ENCODE measurements at places on chromosomes 12 and 14. TPM values are rescaled to one million over a fixed set of nuclear protein-coding genes. Genes with fewer than 3 reads are reported as not detected.

Gene SLCO1C1
- total RNA-seq = 0.44 TPM

Gene SLC25A21
- total RNA-seq = 1.6 TPM

Gene RFX4
- not detected for total RNA-seq

Gene SMIM41
- total RNA-seq = not detected

Gene TSPAN11
- 9.6 TPM for total RNA-seq

Gene KLRF1
- total RNA-seq = not detected

Gene PRKAB1
- total RNA-seq = 32.3 TPM

Gene RAB5B
- 79.1 TPM for total RNA-seq

Gene EFS
- total RNA-seq = 10.2 TPM

Gene ACRBP
- total RNA-seq = 0.20 TPM

DNA sequence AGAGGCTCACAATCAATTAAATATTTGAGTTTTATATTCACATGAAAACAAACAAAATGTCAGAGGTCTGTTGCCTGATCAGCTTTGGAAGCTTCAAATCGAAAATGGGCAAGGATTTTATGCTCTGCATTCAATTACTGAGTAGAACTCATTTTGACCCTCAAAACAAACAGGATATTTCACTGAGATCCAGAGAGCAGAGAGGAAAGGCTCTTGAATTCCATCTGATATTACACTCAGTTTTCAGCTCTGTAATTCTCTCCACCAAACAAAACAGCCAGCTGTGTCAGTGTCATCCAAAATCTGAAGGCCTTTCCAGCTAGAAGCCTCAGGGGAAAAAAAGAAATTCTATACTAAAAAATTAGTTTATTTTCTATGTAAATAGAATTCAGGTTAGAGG lies 128.6 kb upstream of the FLRT2 start:
- DNase-seq = no peak

GRCh38 chr12:88634008-88634407 lies 53.7 kb upstream of the KITLG start:
- no peak for DNase-seq

GRCh38 chr12:89950421-89950820 lies 241.8 kb upstream of the ATP2B1 start:
- no peak for DNase-seq

GRCh38 chr14:54654605-54655004 lies 87.7 kb downstream of the SAMD4A start:
- DNase-seq = no peak

DNA sequence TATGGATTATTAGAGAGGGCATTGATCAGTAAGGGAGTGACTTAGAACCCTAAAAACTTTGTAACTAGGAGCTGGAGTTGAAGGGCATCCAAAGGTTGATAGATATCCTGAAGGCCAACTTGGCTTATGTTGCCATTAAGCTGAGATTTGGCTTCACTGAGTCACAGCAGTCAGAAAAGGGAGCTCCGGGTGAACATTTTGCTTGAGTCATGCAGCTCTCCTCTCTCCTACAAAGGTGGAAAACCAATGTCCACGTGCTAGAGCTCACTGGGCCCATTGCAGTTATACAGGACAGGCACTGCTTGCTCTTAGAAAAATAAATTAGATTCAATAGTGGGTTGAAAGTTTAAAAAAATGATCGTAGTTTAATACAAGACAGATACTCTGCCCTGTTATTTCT lies 87.3 kb upstream of the LRIG3 start:
- DNase-seq = no peak

DNA sequence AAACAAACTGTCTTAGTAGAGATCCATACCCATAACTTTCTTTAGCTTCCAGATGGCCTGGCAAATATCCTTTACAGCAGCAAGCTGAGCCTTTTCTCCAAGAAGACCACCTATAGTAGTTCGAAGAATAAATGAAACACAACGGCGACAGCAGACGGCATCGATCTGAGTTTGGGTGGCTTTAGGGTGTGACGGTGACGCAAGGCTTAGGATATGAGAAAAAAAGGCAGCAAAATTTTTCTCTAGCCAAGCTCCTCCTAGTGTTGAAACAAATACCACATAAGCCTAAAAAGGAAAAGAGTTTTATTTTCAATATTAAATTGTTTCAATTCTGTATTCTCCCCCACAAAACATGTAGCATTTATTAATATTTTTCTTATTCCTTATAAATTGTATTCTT lies 33.3 kb downstream of the HEATR5A start:
- DNase-seq = no peak

DNA sequence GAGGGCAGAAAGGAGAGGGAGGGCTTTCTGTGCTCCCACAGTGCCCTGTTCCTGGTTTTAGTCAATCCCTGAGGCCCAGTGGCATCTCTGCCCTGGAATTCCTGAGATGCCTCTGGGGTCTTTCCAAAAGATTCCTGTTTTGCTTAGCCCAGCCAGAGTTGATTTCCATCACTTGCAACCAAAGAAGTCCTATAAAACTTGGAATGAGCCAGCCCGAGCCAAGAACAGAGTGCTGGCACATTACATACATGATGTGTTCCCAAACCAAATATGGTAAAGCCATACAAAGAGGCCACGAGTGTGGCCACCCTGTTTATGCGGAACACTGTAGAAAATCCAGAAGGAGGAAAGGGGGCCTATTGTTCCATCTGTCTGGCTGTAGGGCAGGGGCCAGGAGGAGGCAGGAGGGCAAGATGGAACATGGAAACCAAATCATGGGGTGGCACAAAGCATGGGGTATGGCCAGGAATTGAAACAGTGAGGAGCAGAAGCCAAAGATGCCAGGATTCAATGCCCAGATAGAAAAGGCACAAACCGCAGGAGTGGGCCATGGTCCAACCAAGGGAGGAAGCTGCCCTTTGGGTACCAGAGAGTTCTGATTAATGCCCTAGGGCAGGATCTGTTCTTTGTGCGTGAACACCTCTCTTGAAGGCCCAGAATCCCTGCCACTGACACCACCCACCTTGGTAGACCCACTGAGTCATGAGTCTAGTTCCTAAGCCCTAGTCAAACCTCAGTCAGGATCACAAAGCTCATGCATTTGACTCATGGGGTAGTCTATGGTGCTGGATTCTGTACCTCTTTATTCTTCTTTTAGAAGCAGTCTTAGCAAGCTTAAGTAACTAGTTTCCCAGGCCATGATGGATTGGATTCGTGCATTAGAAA lies 75.2 kb downstream of the LRRC74A start:
- DNase-seq = peak; percentile 47

DNA sequence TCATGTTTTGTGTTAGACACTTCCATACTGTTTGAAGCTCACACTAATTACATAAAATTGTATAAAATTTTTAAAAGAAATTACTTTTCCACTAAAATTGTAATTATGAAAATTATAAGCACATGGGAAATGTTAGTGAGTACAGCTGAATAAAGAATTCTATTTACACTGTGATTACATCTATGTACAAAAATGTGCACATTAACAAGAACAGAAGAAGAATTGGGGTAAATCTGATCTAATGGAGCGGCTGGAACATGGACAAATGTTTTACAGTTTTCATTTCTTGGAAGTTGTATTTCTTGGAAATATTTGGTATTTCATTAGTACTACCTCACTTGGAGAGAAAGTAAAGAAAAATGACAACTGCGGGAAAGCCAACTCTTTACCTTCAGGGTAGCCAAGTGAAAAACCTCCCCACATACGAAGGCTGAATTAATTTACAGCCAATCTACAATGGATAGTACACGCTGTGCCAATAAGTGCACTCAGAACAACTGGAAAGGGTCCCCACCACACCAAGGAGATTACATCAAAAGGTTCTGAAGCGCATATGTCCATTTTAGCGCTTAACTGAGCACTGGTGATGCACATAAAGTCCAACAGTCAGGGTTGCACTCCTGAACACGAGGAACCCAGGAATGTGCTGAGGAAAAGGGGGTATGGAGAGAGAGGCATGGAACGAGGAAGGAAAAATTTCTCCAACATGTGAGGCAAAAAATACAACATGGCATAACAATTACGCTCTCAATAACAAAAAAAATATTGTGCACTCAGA lies 17.5 kb downstream of the MED13L start:
- DNase-seq = no peak

DNA sequence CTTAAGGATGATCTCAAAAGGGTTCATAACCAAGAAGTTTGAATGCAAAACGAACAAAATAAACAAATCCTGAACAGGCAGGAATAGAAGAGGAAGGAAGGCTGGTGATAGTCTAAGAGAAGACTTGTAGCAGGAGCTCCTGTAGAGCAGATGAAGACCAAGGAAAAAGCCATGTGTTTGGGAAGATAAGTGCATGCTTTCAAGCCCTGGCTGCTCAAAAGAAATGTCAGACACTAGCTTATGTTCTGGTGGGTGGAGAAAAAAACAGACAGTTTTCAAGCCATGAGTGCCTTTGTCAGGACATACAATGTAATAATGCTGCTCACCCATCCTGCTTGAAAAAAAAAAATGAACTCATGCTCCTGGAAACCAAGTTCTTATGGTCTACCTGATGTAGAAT lies 27.4 kb downstream of the TAOK3 start:
- DNase-seq = no peak

- DNase-seq = no peak
Observed at GRCh38 chr12:5268424-5269210, 163.3 kb upstream of the NTF3 start.

- DNase-seq = no peak
Observed at GRCh38 chr12:92740411-92740810, 37.6 kb downstream of the PLEKHG7 start.

DNA sequence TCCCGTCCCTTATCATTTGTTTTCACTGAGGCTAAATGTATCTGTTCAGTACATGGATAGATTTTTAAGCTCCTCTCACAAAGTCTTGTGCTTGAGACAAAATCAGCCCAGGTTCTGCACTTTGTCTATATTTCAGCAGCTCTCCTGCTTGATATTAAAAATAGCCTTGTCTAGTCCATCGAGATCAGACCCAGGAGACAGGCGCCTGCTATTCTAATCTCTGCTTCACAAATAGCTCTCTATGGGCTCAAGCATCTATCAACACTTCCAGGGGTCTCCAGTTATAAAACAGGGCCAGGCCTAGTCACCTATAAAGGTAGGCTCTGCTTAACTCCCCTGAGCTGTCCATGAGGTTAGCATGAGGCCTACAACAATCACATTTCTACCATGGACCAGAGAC lies 62.5 kb downstream of the ZFP36L1 start:
- DNase-seq = no peak

DNA sequence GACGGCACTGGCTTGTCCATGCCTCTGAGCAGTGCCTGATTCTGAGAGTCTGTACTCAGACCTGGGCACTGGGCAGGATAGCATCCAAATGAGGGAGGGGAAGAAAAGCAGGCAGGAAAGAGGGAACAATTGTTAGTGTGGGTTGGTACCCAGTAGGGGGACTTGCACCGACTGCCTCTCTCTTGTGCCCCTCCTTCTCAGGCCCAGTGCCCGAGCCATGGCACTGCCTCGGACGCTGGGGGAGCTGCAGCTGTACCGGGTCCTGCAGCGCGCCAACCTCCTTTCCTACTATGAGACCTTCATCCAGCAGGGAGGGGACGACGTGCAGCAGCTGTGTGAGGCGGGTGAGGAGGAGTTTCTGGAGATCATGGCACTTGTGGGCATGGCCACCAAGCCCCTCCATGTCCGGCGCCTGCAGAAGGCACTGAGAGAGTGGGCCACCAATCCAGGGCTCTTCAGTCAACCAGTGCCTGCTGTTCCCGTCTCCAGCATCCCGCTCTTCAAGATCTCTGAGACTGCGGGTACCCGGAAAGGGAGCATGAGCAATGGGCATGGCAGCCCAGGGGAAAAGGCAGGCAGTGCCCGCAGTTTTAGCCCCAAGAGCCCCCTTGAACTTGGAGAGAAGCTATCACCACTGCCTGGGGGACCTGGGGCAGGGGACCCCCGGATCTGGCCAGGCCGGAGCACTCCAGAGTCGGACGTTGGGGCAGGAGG lies 2.2 kb downstream of the NAB2 start:
- DNase-seq = no peak

DNA sequence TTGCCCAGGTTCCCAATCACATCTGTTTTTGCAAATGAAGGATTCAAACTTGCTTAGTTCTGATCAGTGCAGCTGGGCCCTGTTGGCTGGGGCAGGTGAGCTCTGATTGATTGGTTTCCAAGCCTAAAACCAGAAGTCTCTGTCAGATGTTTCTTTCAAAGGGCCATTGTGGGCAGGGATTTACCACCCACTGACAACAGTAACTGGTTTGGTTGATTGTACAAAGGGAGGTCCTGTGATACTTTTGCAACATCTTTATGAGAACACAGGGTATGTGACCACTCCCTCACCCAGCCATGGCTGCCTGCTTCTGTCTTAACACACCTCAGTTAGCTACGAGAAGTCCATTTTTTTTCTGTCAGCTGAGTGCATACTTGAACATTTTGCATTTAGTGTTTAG lies 184.1 kb downstream of the FLRT2 start:
- no peak for DNase-seq

GRCh38 chr12:107590814-107591375 lies 94.7 kb upstream of the PWP1 start:
- DNase-seq = no peak

DNA sequence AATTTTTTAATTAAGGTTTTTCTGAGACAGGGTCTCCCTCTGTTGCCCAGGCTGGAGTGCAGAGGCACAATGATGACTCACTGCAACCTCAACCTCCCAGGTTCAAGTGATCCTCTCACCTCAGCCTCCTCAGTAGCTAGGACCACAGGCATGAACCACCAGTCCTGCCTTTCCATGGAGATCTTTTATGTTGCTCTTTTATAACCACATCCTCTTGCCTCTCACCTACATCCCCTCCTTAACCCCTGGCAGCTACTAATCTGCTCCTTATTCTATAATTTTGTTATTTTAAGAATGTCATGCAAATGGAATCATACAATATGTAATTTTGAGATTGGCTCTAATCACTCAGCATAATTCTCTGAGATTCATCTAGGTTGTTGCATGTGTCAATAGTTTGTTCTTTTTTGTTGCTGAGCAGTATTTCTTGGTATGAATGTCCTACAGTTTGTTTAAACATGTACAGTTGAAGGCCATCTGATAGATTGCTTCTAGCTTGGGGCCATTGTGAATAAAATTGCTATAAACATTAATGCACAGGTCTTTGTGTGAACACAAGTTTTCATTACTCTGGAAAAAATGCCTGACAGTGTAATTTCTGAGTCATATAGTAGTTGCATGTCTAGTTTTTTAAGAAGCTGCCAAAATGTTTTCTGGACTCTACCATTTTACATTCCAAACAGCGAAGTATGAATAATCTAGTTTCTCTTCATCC lies 249.2 kb upstream of the AMIGO2 start:
- DNase-seq = no peak

DNA sequence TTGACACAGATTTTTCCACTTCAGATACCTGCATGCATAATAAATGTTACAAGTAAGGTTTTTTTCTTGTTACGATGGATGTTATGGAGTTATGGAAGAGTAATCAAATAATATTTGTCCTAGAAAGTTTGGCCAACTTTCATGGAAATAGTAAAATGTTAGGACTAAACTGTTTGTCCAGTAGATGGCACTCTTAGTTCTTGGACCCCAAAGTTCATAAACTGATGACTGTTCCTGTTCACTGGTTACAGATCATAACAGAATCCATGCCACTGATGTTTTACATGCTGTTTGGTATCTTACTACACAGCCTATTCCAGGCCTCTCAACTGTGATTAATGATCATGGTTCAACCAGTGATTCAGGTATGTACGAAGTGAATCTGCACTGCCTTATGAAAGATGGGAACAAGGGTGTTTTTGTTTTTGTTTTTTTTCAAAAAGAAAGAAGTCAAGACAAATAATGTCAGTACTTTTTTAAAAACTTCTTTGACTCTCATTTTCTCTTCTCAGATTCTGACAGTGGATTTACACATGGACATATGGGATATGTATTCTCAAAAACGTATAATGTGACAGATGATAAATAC lies 48.8 kb upstream of the SLCO1C1 start:
- DNase-seq = peak; percentile 56

- DNase-seq = peak; percentile 26
Observed at GRCh38 chr12:121128908-121129810, 3.5 kb upstream of the P2RX7 start.

Data from hepatocyte (in vitro differentiated cells).